ENCODE measurements at places on chromosomes 3 and 15.

DNA sequence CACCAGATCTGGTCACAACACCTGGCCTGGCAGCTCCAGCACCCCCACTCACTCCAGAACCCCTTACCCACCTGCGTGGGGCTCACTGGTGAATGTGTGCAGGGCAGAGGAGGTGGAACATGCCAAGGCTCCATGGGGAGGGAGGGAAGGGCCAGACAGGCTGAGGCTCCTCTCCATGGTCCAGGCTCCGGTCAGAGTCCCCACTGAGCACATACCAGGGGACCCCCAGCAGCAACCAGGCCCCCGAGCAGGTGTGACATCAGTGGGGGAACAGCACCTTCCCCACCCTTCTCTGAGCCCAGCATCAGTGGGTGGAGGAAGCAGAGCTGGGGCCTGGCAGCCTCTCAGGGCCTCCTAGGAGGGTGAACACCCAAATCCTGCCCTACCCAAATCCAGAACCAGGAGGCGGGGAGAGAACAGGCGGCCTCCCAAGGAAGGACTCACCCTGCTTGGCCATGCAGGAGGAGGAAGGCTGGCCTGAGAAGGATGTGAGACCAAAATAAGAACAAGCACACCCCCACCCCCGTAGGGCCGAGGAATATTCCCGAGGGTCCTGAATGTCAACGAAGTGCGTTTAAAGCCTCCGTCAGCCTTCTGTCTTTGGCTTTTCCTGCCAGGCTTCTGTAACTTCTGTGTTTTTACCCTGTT, 1.1 kb upstream of the GP9 start:
- DNase-seq, result no peak

GRCh38 chr3:8962226-8962861, 928 bp downstream of the RAD18 start:
- no peak for DNase-seq

DNA sequence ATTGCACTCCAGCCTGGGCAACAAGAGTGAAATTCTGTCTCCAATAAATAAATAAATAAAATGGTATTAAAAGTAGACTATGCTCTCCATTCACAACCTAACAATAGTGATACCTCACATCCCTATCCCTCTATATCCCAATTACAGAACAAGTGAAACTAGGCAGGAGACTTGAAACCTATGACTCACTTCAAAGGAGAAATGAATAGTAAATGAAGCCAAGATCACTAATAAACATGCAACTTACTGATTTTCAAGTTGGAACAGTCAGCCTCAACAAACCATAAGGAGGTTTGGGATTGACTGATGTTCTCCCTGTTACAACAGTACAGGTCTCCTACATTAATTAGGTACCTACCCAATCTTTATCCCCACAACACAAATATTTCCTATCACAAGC, 103.4 kb downstream of the GSK3B start:
- no peak for DNase-seq

GRCh38 chr3:141412087-141412935, 44.0 kb downstream of the ZBTB38 start:
- peak; percentile 64 for DNase-seq

- DNase-seq, result no peak
Measured at GRCh38 chr3:154571553-154572226, 141.7 kb upstream of the GPR149 start.

GRCh38 chr3:7166460-7166859, 305.5 kb downstream of the GRM7 start:
- DNase-seq, result no peak

- no peak for DNase-seq
Measured at GRCh38 chr3:14587740-14588360, 47.7 kb upstream of the GRIP2 start.

GRCh38 chr15:25783607-25784540, 79.3 kb downstream of the ATP10A start:
- DNase-seq, result peak; percentile 70

DNA sequence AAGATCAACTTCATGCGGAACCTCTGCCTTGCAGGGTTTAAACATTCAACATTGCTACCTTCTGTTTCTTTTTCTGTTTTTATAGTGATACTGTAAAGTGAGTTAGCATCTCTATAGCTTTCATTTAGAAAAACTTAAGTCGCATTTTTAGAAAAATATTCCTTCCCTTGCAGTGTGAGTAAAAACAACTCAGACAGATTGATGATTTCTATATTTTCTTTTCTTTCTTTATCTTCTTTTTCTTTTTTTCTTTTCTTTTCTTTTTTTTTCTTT, 2.8 kb upstream of the MEIS2 start:
- DNase-seq, result no peak

DNA sequence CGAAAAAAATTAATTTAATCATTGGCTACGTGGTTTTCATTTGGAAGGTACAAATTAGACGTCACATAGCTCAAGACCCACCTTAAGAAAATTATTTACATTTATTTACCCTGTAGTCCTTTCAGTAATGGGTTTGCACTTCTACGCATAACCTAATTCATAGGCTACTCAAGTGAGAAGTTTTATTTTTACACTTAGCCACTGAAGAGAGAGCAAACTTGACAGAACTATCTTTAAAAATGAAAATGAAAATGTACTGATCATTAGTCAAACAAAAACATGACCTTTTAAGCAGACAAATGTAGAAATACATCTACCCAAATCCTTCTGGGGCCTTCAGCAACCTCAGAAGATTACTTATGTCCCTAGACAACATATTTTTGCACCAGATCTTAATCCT, 269.4 kb upstream of the TTC14 start:
- DNase-seq, result no peak

- DNase-seq, result no peak
Measured at GRCh38 chr3:141419946-141420345, 51.6 kb downstream of the ZBTB38 start.

GRCh38 chr3:30951826-30952225, 57.4 kb upstream of the GADL1 start:
- DNase-seq, result no peak

- no peak for DNase-seq
Measured at GRCh38 chr3:82020282-82020681, 258.8 kb upstream of the GBE1 start.

GRCh38 chr3:72190050-72190449, 405.1 kb upstream of the PROK2 start:
- DNase-seq, result no peak

DNA sequence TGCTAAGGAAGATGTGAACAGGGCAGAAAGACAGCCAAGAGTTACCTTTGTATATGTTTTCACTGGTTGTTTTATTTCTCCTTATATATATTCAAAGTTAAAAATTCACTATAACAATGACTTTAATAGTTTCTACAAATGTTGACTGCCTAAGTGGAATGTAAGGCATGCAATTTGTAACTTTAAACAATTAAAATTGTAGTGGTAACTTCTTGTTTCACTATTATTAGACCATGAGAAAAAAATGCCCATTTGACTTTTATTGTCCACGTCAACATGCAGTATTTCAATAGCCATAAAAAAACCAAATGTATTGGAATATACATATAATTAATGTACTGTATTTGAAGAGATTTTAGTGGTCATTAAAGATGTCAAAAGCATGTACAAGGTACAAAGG, 340.7 kb upstream of the CBLB start:
- DNase-seq, result no peak
